NCI-H446 treated with DMSO at 0.1 percent for 48 hours (cell line): ENCODE measurements at places on chromosomes 6 and 20.

DNA sequence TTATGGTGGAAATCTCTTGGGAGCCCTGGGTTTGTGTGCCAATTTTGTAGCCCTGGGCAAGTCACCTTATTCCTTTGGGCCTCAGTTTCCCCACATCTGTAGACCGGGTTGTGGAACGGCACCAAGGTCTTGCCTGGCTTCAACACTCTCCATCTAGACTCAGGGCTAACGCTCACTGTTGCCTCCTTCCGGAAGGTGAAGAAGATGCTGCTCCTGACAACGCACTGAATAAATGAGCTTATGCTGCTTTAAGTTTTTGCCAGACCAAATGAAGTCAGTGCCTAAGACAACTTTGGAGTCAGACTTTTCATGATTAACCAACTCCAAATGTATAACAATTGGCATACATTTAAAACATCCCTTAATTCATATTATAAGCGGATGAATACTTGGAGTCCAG, 53.1 kb downstream of the PSMG4 start:
- DNase-seq: no peak

- DNase-seq: no peak
These were observed 18.2 kb upstream of the ADTRP start for GRCh38 chr6:11796829-11797228.

- no peak for DNase-seq
These were observed 35.0 kb upstream of the KIF16B start for GRCh38 chr20:16608277-16608650.

- DNase-seq: no peak
These were observed 1.5 kb downstream of the CCND3 start for GRCh38 chr6:41939848-41940758.

- peak; percentile 44 for DNase-seq
These were observed 14.6 kb upstream of the CFAP206 start for GRCh38 chr6:87393026-87393622.

DNA sequence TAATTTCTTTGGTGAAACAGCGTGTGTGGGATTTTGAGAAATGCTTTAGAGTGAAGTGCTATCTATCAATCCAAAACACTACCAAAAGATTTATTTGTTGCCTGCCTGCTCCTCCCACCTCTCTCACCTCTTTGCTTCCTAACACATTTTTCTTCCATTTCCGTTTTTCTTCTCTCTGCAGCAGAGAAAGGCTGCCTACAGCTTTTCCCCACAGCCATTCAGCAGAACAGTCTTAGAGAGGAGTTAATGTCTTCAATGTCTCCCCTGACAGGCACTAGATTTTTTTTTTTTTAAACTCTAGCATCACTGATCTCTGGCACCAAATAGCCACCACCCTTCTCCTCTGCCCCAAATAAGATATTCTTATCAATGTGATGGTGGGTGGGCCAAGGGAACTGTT, 327.8 kb upstream of the MAN1A1 start:
- DNase-seq: no peak

DNA sequence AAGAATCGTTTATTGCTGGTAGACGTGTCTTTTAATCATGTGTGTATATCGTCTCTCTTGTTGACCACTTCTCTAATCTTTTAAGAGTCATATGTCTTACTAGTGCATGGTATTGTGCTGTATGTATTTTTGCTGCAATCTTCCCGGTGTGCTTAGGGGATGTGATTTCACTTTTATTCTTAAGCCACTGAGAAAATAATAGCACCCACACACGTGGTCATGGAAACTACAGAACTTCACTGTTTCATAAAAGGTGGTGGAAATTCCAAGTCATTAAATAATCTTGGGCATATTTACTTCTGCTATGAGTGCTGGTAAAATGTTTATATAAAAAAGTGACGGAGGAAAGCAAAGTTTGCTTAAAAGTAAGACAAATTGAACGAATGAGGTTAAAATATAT, 3.0 kb upstream of the CDYL start:
- DNase-seq: no peak

DNA sequence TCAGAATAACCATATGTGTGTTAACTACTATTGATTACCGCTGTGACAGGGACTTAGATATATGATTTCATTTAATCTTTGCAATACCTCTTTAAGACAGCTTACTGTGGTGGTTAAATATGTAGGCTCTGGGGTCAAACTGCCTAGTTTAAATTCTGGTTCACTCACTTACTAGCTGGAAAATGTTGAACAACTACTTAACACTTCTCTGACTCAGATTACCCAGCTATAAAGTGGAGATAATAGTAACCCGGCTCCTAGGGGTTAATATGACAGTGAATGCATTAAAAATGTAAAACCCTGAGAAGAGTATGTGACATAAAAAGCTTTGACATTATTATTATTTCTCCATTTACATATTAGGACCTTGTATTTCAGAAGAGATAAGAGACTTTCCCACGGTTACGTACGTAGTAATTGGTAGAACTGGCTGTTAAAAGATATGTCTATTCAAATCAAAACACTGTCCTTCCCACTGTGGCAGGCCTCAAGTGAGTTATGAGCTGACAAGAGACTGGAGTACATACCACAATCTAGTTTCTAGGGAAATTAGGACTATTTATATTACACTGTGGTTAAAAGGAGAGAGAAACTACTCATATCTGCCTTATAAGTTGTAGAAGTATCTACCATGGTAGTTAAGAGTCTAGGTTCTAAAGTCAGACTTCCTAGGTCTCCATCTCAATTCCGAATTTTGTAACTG, 4.4 kb upstream of the PLCB1 start:
- DNase-seq: no peak

DNA sequence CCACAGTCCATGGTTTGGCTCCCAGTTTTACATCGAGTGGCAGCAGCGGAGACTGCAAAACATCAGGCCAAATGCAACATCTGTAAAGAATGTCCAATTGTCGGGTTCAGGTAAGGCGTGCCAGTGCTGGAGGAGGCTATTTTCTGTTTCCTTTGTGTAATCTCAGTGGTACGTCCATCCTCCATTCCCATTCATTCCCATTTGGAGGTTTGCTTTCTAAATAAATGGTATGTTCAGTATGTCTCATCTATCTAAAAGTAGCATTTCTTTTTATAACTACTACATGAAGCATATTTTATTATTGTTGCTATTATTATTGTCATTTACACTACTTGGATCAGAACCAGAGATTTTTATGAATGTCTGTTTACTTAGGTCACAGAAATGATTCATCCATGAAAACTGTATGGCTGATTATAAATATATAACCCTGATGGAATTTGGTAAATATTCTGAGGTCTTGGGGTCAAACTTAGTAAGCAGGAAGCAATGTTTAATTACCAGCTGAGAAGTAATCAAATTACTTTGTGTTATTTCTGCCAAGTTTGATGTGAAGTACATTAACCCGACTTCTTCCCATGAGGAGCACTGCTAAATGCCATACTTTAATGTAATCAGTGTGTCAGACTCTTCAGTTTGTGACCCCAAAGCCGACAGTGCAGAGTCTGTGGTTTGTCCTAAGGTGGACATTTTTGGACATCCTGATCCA, 512.9 kb downstream of the UTRN start:
- no peak for DNase-seq

- DNase-seq: no peak
These were observed 82.8 kb downstream of the ZMYND8 start for GRCh38 chr20:47273591-47274235.

GRCh38 chr6:139369068-139369467, 5.4 kb downstream of the CITED2 start:
- no peak for DNase-seq

DNA sequence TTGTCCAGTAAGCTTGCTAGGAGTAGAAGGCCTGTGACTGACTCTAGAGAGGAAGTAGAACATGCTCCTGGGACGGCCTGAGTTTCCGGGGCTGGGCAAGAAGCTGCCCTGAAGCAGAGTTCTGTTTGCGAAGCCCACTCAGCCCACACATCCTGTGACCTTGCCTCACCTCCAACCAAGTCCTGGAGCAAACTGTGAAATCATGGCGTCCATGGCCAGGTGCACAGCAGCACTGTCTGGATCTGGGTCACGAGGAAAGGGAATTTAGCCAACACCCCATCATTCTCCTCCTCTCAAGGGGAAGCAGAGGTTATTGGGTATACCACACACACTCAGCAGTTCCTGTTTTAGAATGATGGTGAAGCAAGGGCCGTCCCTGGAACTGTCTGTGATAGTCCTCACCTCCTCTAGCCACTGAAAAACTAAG, 87.5 kb downstream of the CRYBG1 start:
- no peak for DNase-seq

GRCh38 chr6:35024551-35025054, 116.5 kb downstream of the TCP11 start:
- peak; percentile 12 for DNase-seq

- DNase-seq: no peak
These were observed 33.0 kb upstream of the LRRN4 start for GRCh38 chr20:6086868-6087267.

GRCh38 chr20:45365444-45365970, 2.6 kb downstream of the SYS1 start:
- DNase-seq: no peak

DNA sequence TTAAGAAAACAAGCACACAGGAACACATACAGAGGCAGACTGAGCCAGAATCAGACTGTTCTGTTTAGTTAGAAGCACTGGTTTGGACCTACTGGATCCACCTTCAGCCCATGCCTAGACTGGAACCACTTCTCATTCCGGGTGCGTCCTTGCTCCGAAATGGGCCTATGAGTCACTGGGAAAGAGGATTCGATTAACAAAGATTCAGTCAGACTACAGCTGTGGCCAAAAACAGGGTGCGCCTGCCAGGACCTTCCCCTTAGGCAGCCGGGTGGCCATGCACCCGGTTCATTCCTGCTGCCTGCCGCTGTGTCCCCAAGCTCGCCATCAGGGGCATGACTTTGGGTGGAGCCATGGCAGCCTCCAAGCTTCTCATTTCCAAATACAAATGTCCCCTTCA, 14.5 kb upstream of the KCNK5 start:
- no peak for DNase-seq

- DNase-seq: no peak
These were observed 431.0 kb upstream of the IRAK1BP1 start for GRCh38 chr6:78436335-78436734.
